ENCODE measurements at places on chromosomes 6 and 20.

DNA sequence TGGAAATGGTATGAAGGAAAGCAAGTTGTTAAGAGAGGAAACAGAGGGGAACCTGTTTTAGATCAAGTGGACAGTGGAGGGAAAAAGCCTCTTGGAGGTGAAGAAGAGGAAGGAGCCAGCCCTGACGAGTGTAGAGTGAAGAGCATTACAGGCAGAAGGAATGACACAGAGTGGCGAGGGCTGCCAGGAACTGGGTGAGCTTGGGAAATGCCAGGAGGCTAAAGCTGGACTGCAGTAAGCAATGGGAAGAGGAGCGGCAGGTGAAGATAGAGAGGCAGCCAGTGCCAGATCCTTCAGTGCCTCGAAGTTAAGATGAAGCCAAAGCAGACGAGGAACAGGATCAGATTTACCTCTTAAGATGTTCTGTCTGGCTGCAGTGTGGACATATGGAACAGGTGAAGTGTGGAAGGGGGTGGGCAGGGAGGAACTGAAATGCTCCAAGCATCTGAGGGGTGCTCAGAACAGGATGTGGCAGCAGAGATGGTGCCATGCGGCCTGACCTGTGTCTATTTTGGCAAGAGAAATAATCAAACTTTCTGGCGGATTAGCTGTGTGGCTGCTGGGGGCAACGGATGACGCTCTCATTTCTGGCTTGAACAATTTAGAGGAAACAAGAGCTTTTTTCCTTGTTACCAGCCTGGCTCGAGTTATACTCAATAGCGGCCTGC, 748.4 kb downstream of the PTPRT start:
- no peak for DNase-seq

DNA sequence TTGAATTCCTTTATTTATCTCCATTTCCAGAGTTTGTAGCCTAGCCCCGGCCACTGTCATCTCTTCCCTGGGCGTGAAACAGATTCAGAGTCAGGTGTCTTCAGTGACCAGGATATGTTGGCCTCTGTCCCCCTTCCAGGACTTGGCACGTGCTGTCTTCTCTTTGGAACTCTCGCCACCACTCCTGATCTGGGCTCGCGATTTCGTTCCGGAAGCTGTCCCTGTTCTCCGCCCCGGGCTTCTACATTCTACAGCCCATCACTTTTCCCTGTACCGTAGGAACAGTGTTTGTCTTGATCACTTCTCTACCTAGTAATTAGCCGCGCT, 739 bp downstream of the GSS start:
- DNase-seq, result no peak

DNA sequence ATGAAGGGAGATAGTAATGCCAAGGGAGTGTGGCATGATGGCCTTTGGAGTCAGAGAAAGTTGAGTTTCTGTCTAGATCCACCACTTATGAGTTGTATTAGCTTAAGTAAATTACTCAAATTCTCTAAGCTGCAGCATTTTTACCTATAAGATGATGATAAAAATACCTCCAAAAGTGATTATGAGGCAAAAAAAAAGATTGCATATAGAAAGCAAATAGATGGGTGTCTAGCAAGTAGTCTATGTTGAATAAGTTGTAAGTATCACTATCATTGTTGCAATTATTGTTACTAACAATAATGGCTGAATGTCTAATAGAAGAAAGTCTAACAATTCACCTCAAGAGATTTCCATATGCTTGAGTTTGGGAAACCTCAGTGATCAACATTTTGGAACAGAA, 959.2 kb upstream of the GJE1 start:
- no peak for DNase-seq

DNA sequence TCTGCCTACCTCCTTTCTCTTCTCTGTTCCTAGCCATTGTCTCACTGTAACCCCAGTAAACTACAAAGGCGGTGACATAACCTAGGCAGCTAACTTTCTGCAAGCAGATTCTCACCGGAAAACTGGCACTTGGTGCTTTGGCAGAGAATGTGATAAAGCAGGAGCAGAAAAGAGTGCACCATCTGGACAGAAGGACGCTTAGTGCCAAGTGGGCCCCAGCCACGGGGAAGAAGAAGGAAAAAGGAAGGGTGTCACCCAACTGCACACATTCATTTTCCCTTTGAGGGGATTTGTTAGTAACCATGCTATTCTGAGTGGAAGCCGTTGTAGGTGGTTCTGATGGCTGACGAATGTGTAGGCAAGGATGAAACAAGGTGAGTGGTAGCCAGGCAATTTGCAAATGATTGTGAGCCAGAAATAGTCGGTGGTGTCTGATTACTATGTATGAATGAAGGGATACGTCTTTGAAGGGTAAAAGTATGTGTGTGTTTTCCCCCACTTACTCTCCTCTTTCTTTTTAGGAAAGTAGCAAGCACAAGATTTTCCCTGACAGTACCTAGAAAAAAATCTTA, 148.3 kb upstream of the STXBP5 start:
- DNase-seq, result no peak

DNA sequence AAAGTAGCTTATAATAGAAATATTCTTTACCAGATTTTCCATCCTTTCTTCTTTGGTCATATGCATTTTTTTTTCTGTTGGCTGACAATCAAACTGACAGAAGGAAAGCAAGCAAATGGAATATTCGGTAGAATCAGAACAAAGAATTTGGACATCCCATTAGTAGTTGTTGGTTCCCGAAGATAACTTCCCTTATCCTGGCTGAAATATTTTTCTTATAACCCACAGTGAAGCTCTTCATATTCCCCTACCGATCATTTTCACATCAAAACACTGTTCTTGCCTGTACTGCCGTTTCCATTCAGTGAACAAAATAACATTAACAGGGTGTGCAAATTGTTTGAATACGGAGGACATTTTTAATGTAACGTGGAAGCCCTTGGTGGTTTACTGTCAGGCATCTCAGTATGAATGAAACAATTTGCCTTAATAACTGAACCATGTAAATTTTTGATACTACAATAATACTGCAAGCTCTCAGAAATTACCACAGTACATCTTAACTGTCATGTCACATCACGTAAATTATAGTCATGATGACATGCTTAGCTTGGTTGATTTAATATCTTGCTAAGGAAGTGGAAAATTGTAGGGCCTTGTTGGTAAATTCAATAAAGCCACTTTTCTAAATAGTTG, 311.5 kb downstream of the LAMA2 start:
- no peak for DNase-seq

DNA sequence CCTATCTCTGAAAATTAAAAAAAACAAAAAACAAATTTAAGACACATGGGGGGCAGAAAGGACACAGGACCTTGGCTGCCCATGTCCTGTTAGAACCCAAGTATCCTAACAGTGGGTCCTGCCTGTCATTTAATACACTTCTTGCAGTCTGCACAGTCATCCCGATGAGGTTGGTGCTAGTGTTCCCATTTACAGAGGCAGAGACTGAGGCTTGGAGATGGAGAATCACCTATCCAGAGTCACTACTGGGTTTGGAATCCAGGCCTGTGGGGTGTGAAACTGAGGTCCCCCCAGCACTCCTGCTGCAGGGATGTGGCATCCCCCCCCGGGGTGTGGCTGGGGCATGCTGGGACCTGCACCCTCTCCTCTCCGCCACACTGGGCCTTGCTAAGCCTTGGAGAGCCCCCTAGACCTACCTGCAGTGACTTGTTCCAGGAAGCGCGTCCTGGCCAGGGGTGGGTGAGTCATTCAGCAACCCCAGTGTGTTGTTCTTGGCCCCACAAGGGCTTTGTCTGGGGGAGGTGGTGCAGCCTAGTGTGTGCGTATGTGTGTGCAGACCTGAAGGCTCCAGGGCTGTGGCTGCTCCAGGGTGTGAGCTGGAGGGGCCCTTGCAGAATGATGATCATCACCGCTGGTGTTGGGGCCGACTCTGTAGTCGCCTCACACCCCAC, 49.7 kb downstream of the BCAS4 start:
- peak; percentile 91 for DNase-seq

DNA sequence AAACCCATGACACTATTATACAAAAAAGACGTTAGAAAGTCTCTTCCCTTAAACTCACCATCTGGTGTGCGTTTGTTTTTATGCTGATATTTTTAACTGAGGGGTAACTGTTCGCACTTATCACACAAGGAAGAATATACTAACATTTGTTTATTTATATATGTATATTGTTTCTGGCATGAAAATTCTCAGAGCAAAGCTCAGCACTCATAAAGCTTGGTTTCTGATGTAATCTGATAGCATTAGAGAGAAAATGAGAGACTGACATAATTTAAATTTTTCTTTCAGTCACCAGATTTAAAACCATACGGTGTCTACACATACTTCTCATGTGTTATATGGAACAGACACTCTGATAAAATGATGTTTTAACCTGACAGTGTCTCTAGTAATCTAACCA, 6.9 kb downstream of the BLOC1S5 start:
- DNase-seq, result no peak
